HAP-1 (cell line): ENCODE measurements at places on chromosomes 1 and 21.

GRCh38 chr1:47527653-47528272, 89.9 kb downstream of the FOXD2 start:
- DNase-seq = no peak

GRCh38 chr1:200139661-200140250, 112.2 kb downstream of the NR5A2 start:
- peak; percentile 53 for DNase-seq

DNA sequence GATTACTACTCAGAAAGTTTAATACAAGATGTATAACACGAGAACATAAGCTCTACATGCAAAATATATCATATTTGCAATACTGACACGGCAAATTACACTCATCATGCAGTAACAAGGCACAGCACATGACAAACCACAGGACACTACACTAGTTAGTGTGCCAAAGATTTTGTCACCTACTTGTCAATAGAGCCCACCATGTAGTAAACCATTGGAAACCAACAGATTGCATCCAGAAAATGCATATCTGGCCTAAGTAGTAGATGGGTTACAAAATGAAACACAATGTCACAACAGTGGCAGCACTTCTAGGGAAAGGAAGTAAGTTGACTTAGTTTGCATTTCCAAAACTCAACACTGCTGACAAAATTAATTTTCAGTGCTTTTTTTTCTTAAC, 288.9 kb downstream of the KCNT2 start:
- DNase-seq = no peak

- DNase-seq = no peak
Measured at GRCh38 chr1:94798054-94798453, 22.1 kb upstream of the SLC44A3 start.

DNA sequence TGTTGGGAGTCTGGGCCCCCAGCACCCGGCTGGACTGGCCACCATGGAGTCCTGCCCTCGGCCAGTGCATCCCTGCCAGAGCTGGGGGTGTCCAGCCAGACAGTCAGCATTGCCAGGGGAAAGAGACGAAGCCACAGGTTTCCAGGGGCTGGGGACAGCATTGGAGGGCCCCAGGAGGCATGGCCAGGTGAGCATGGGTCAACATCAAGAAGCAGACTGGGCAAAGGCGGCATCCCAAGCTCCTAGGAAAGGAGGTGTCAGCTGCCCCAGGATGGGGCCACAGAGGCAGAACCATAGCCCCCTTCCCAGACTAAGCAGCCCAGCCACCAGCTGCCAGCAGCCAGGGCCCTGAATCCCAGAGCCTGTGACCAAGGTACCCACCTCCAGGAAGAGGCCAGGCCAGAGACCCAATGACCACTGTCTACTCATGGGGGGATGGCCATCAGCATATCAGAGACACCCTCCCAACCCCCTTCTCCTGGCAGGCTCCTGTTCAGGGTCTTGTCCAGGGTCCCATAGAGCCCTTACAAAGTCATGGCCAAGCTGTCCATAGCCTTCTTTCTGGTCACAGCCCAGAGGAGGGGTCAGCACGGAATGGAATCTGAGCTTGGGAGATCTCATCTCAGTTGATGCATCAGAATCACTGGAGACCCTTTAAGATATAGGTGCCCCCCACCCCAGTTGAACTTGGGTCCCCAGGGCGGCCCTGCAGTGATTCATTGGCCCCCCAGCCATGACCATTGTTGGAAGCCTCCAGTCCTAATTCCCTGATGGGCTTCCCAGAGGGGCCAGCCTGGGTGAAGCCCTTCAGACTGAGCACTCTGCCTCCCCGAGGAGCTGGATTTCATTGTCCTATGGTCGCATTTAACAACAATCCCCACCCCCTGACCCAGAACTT, 32.5 kb downstream of the WNT3A start:
- no peak for DNase-seq

DNA sequence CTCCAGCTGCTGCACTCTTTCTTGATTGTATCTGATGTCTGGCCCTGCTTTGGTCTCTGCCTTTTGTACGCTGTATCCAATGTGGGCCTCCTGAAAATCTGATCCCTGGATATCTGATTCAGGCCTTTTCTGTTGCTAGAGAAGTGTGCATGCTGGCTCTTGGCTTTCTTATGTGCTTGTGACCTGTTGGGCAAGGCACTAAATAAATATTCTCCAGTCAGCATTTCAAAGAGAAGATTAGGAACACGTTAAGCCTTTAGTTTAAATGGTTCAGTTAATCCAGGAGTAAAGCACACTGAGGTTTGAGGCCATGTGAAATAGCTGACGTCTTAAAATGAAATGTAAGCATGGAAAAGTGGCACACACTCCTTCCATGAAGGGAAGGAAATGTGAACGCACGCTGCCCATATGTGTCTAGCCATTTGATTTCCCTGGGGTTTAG, 9.3 kb upstream of the F3 start:
- peak; percentile 40 for DNase-seq

DNA sequence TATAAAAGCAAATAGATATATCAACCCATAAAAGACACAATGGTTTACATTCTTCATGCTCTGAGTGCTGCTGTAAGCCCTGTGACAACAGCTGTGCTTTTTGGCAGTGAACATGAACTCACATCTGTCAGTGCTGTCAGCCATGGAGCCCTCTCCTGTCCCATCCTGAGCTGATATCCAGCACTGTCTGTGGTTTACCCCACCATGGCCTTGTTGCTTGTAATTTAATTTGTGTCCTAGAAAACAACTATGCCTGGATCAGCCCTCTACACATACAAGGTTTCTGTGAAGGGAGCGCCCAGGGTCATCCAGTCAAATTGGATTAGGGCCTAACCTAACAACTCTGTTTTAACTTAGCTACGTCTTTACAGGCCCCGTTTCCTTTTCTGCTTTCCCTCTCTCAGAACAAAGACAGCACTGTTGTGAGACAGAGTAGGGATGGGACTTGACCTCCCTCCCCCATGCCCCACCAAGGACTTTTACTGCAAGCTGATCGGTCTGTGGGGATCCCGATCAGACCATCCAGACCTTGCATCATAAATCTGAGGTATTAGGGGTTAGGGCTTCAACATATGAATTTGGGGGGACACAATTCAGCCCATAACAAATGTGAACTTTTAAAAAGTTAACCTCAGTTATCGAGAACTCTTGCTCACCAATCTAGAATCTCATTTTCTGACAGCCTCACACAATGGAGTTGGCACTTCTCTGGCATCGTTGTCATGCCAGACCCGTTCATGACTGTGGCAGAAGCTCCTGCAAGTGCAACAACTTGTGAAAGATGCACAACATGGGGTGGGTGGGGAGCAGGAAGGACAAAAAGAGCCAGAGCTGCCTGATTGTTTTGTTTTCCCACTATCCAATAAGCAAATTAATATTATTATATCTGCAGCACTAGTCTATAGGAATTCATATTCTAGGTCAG, 16.4 kb upstream of the SLC44A3 start:
- DNase-seq = no peak

GRCh38 chr21:14554948-14555347, 8.8 kb upstream of the SAMSN1 start:
- no peak for DNase-seq

GRCh38 chr1:175132436-175132835, 60.1 kb downstream of the KIAA0040 start:
- DNase-seq = no peak

DNA sequence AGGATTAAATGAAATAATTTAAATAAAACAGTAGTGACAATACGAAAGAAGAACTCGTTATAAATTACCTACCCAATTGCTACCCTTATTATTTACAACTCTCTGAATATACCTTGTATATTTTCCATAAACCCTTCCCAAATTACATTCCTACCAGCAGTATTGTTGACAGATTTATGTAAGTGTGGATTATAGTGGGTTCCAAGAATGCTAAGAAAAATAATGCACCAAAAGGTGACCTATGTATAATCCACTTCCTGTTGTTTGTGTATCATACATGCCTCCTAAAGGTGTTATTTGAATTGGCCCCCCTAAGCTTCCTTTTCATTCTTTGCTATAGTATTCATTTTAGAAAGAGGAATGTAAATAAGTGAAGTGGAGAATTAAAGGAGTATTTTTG, 33.2 kb upstream of the CXADR start:
- no peak for DNase-seq

DNA sequence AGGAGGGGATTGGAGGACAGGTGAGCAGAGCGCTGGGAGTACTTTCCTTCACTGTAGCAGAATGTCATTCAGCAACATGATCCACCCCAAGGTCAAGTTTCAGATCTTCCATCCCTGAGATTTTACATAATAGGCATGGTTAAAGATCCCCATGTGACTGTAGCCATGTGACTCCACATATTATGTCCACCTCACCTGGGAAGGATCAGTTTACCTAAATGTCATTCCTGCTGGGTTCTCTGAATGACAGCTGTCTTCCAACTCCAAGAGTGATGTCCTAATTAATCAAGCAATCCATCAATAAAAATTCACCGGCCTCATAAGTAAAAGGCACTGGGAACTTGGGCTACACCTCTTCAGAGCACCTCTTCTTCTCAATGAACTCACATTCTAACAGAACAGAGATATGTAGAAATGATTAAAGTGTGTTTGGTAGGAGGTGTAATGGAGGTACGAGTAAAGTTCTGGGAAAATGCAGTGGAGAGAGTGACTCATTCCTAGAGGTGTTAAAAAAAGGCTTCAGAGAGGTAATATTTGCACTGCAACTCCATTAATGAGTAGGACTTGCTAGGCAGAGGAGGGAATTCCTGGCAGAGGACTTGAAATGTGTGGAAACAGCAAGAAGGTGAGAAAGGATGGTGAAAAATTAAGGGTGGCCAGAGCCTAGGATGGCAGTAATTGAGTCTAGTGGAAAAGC, 22.2 kb upstream of the MAPKAPK2 start:
- DNase-seq = no peak

GRCh38 chr1:167197692-167198091, 23.0 kb upstream of the POU2F1 start:
- no peak for DNase-seq

GRCh38 chr1:228150461-228151179, 890 bp downstream of the GJC2 start:
- no peak for DNase-seq

DNA sequence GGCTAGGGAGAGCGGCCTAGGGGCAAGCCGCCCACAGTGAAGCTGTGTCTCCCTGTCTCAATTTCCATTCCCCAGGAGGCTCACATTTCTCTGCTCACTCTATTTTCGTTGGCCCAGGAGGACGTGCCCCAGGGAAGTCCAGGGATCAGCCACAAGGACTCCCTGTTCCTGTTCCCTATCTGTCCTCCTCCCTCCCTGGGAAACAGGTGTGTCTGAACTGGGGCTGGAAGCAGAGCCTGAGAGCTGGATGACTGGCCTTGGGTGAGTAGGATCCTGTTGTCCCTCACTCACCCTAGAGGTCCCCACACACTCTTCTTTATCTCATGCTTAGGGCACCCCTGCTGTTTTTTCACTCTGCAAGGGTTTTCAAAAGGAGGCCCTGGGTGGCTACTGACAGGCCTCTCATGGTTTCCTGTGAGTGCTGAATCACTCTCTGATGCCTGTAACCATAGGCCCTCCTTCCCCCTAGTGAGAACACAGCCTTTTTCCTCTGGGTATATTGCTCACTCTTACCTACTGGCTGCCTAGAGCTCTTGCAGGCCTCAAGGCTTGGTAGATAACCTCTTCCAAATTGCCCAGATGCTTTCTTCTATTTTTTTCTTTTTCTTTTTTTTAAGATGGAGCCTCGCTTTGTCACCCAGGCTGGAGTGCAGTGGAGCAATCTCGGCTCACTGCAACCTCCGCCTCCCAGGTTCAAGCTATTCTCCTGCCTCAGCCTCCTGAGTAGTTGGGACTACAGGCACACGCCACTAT, 3.3 kb upstream of the UTP11 start:
- no peak for DNase-seq

DNA sequence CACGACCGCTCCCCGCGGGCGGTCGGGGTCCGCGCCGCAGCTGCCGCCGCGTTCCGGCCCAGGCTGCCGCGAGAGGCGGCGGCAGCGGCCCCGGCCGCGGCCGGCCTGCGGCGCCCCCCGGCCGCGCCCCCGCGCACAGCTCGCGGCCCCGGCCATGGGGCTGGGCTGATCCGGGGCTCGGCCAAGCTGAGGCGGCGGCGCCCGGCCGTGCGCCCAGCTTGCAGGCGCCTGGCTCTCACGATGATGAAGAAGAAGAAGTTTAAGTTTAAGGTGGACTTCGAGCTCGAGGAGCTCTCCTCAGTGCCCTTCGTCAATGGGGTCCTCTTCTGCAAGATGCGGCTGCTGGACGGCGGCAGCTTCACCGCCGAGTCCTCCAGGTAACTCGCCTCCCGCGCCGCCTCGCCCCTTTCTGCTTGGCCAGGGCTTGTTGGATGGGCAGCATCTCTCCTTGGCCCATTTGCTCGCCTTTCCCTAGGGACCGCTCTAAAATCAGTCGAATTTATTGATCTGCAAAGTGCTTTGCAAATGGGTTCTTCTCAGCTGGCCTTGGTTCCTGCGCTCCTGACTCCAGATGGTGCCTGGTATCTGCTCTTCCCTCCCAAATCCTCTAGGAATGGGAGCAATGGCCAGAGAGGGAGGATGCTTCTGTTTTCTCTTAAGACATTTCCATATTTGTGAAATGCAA, 431 bp downstream of the EEIG2 start:
- DNase-seq = no peak

GRCh38 chr1:45833361-45833760, 29.9 kb downstream of the MAST2 start:
- no peak for DNase-seq

GRCh38 chr1:42821690-42822089, 4.5 kb upstream of the SVBP start:
- no peak for DNase-seq

DNA sequence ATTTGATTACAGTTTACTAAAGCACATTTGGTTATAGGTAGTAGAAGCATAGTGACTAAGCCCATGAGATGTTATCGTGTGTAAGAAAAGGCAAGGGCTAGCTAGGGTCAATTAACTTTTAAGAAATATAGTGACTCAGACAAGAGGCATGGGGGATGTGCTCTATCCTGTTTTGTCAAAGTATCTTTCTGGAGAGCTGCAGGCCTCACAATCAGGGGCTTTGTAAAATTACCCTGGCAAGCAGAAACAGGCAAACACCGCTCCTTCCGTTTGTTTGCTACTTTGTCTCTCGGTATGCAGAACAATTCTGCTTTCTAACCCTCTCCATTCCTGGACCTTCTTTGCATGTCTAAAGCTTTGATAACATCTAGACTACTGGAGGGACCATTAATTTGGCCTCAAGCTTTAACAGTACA, 26.1 kb upstream of the ZNF697 start:
- peak; percentile 77 for DNase-seq

GRCh38 chr1:19605967-19606366, 38.1 kb upstream of the NBL1 start:
- DNase-seq = no peak

- no peak for DNase-seq
Measured at GRCh38 chr1:208476846-208477170, 232.6 kb upstream of the PLXNA2 start.
